Heart right ventricle (tissue), 16 donors: ENCODE measurements at places on chromosomes 2 and 18. TPM values are rescaled to one million over a fixed set of nuclear protein-coding genes. Genes with fewer than 3 reads are reported as not detected.

Gene FBXO15
- 0.14 TPM for polyA plus RNA-seq

Gene IL36G
- not detected for polyA plus RNA-seq

Gene HOXD12
- not detected for polyA plus RNA-seq

Gene GLI2
- 0.37 TPM for polyA plus RNA-seq

Gene DOK6
- polyA plus RNA-seq = 0.37 TPM

Gene BMP10
- polyA plus RNA-seq = 0.03 TPM

Gene MTCL1
- polyA plus RNA-seq = 9.6 TPM

Gene ANO7
- 0.61 TPM for polyA plus RNA-seq

Gene WNT10A
- polyA plus RNA-seq = 0.07 TPM

Gene GPN1
- polyA plus RNA-seq = 25.6 TPM

Gene MAPRE3
- polyA plus RNA-seq = 23.0 TPM

Gene HOXD10
- not detected for polyA plus RNA-seq

Gene DCDC2C
- polyA plus RNA-seq = not detected

Gene RTKN
- polyA plus RNA-seq = 33.9 TPM

Gene NEB
- 0.33 TPM for polyA plus RNA-seq

Gene CFAP221
- polyA plus RNA-seq = not detected

Gene LINC00305
- polyA plus RNA-seq = not detected

Gene REG1B
- 0.23 TPM for polyA plus RNA-seq

Gene POLR1A
- 3.9 TPM for polyA plus RNA-seq

Gene PROC
- polyA plus RNA-seq = not detected

Gene GPR35
- 5.2 TPM for polyA plus RNA-seq

Gene MRPL30
- 19.0 TPM for polyA plus RNA-seq

Gene CIB4
- not detected for polyA plus RNA-seq

Gene ALK
- 0.01 TPM for polyA plus RNA-seq

Gene GRB14
- polyA plus RNA-seq = 4.5 TPM

Gene ABCG8
- 0.15 TPM for polyA plus RNA-seq

Gene TMEM198
- polyA plus RNA-seq = 10.7 TPM

Gene SCG2
- polyA plus RNA-seq = 0.04 TPM

Gene INHA
- 22.1 TPM for polyA plus RNA-seq

Gene EGR4
- polyA plus RNA-seq = not detected

Gene PLB1
- 1.4 TPM for polyA plus RNA-seq

Gene ZNF804A
- 0.03 TPM for polyA plus RNA-seq

Gene THAP4
- 80.7 TPM for polyA plus RNA-seq

Gene CELF4
- polyA plus RNA-seq = 0.07 TPM

Gene COPS9
- polyA plus RNA-seq = 291 TPM

Gene CNRIP1
- 12.8 TPM for polyA plus RNA-seq

Gene IL37
- not detected for polyA plus RNA-seq

Gene LYG1
- 1.3 TPM for polyA plus RNA-seq

Gene SPHKAP
- polyA plus RNA-seq = 14.6 TPM

Gene IL18RAP
- polyA plus RNA-seq = 0.44 TPM

Gene TFPI
- polyA plus RNA-seq = 32.0 TPM

Gene ACTR3
- 68.8 TPM for polyA plus RNA-seq

Gene SLC35F6
- polyA plus RNA-seq = 13.2 TPM

Gene FZD7
- 6.6 TPM for polyA plus RNA-seq

Gene RFX8
- polyA plus RNA-seq = 0.44 TPM

Gene ITPRIPL1
- 1.1 TPM for polyA plus RNA-seq

Gene SRSF7
- polyA plus RNA-seq = 74.7 TPM

Gene ALPP
- polyA plus RNA-seq = not detected

Gene RSAD2
- polyA plus RNA-seq = 3.4 TPM

Gene RPRM
- polyA plus RNA-seq = not detected
